ENCODE measurements at places on chromosomes 7 and 10.
A peak's percentile ranks its signal among the peaks of the same experiment; 100 is the strongest.

DNA sequence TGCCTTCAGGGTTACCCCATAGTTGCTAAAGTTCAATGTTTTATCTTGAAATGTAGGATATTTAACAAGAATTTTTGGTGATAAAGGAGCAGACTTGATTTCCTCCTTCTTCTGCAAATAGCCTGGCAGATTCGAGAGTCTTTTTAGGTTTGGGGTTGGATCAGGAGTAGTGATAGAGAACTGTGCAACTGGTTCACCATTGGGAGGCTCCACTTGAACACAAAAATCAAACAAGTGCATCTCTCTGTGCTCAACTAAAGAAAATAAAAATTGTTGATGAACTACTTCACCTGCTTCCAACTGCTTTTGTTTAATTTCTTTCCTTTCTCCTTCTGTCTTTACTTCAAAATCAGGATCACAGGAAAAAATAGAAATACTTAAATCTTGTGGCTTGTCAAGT lies 58.5 kb downstream of the MACC1 start:
- ATAC-seq = no peak

- ATAC-seq = peak; percentile 92
Observed at GRCh38 chr7:80140388-80140787, 5.8 kb downstream of the GNAI1 start.

DNA sequence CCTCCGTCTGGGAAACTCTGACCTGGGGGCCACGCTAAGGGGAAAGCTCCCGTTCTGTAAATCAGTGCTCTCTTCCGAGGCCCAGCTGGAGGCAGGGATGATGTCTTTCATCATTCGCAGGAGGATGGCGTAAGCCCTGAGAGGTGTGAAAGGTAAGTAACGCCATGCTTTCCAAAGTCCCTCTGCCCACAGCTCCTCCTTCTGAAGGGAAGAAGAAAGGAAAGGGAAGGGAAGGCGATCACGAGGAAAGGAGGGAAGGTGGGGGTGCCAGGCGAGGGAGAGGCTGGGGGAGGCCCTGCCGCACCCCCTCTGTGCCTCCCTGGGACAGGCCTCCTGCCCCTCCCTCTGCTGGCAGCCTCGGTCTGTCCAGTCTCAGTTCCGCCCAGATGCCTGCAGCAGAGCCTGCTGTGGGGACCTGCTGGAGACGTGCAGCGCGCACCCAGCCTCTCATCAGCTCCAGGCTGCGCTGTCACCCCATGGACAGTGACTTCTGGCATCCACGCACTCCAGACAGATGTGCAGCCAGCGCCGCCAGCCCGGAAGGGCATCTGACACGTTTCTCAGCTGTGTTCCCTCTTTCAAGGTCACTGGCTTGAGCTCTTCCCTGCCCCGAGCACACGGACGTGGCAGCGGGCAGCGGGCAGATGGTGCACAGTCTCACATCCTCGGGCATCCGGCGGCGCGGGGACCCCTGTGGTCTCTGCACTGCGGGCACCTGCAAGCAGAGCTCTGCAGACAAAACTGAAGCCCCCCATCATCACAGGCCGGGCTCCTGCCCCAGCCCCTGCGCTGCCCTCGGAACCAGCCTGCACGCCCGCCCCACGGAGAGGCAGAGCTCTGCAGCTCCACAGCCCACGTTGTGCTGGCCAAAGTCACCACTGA lies 60.6 kb downstream of the INSIG1 start:
- ATAC-seq = no peak

DNA sequence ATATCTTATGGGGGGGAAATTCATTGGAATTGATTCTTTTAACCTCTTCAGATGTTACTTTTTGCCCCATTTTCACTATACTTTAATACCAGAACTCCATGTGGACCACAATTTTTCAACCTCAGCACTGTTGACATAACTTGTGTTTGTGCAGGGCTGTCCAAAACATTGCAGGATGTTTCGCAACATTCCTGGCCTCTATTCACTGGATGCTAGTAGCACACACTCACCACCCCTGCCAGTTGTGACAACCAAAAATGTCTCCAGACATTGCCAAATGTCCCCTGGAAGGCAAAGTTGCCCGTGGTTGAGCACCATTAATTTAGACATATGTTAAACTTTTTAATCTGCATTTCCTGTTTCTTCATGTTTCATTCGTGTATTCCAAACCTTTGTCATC lies 234.7 kb downstream of the GFRA1 start:
- ATAC-seq = no peak

DNA sequence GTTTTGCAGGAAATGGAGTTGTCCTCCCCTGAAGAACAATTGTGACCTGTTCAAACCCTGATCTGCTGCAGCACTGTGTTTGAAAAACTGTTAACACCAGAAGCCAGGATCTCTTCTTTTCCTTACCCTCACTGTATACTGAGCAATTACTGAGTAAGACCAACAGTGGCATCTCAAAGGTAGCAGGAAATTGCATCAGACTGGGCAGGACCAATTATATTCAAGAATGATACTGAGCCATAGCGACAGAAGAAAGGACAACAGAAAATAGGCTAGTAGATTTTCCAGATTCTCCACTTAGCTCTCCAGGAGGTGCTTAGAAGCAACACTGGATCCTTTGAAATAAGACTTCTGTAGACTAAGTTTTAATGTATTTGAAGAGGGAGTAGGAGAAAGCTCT lies 57.4 kb upstream of the INHBA start:
- no peak for ATAC-seq

DNA sequence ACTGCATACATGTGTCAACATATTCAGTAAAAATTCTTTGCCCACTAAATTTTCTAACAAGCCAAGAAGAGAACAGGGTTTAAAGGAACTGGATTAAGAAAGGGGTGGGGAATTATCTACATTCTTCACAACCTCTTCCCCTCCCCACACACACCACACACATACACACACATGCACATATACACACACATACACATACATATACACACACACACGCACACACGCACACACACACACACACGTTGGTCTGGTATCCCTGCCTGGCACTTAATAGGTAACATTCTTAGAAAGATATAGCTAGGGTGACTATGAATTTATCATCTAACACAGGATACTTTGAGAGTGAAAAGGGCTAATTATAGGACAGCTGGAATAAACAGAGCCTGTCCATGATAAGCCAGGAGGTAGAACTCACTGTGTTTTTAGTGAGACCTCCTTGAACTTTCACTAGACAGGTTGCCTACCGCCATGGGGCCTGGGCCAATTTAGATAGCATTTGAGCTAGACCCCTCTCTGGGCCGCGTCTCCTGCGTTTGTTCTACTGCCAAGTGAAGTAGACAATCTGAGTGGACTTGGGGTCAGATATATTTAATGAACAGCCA lies 33.1 kb upstream of the EPC1 start:
- ATAC-seq = no peak

DNA sequence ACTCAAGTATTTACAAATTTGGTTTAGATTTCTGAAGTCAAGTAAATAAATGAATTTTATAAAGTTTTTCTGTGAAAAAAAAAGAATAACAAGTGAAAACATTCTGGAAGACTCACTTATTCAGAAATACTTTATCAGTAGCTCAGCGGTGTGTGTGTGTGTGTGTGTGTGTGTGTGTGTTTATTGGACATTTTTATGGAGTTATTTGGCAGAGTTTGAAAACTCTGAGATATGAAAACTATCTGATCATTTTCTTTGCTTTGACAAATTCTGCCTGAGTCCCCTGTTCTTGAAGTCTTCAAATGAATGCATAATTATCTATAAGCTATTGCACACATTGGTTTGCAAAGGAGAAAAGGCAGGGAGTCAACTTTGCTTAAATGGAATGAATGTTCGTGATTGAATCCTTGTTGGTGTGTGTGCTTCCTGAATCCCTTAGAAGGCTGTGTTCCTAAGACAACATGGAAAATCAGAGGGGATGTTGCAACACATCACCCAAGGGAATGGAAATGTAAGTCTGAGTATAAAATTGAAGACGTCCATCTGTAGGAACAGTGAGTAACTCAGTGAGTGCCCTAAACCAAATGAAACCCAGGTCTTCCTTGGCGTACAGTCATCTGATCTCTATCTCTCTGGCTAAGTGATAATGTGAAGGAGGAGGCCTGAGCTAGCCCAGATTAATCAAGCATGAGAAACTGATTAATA lies 160.9 kb downstream of the REEP3 start:
- no peak for ATAC-seq

- ATAC-seq = no peak
Observed at GRCh38 chr10:127456122-127456521, 93.0 kb upstream of the NPS start.

- no peak for ATAC-seq
Observed at GRCh38 chr10:131260031-131260430, 51.5 kb downstream of the TCERG1L start.

All from esophagus mucosa (tissue), 1 donor.